ENCODE measurements at places on chromosomes 4 and X. TPM values are rescaled to one million over a fixed set of nuclear protein-coding genes. Genes with fewer than 3 reads are reported as not detected.

Gene ART3
- total RNA-seq, result not detected

DNA sequence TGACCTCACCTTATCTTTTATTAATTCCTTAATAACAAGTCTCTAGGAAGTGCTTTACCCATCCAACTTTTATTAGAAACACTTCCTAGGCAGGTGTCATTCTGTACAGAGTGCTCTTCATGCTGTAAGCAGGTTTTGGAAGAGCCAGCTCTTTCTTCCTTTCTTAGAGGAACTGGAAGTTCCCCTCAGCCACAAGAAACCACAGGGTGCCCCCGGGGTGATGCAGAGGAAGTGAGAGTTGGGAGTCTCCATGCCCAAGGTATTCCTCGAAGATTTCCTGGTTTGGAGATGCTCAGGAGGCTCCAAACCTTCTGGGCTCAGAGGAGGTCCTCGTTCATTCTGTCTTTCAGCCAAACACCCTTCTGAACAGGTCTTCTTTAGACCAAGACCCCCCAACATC, 83.8 kb downstream of the EGF start:
- H3K4me1 ChIP-seq, result peaks cover 25% of the 10 kb centered on the region
- H3K27me3 ChIP-seq, result no peaks in the 10 kb centered on the region
- no peaks in the 10 kb centered on the region for H3K36me3 ChIP-seq
- no peak overlapping the region for H3K27ac ChIP-seq

GRCh38 chr4:8434251-8435073, 6.1 kb downstream of the ACOX3 start:
- peaks cover 8% of the 10 kb centered on the region for H3K4me1 ChIP-seq
- H3K4me3 ChIP-seq, result peak overlapping the region; percentile 85
- DNase-seq, result no peak
- H3K27me3 ChIP-seq, result no peaks in the 10 kb centered on the region

DNA sequence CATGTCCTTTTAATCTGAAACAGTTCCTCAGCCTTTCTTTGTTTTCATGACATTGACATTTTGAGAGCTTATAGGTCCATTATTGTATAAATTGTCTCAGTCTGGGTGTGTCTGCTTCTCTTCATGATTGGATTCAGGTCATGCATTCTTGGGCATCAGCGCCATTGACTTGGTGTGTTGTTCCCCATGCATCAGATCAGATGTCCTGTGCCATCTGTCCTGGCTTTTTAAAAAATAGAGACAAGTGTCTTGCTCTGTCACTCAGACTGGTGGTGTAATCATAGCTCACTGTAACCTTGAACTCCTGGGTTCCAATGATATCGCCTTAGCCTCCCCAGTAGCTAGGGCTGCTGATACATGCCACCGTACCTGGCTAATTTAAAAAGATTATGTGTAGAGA, 55.7 kb downstream of the TBC1D14 start:
- no peak for DNase-seq
- H3K27me3 ChIP-seq, result no peaks in the 10 kb centered on the region
- peak overlapping the region; percentile 63 for H3K27ac ChIP-seq
- no peak overlapping the region for H3K4me3 ChIP-seq
- peaks cover 37% of the 10 kb centered on the region for H3K4me1 ChIP-seq

Gene STARD8
- total RNA-seq, result 0.13 TPM

Gene EFHC2
- total RNA-seq, result 0.08 TPM

Gene ARX
- not detected for total RNA-seq

GRCh38 chrX:57899064-57899463, 11.2 kb downstream of the ZXDA start:
- no peak overlapping the region for H3K4me3 ChIP-seq
- H3K27ac ChIP-seq, result no peak overlapping the region
- no peak for DNase-seq
- H3K36me3 ChIP-seq, result no peaks in the 10 kb centered on the region
- H3K4me1 ChIP-seq, result no peaks in the 10 kb centered on the region

GRCh38 chrX:140250391-140250790, 254.5 kb downstream of the SOX3 start:
- no peak overlapping the region for H3K27ac ChIP-seq
- H3K4me1 ChIP-seq, result no peaks in the 10 kb centered on the region
- no peaks in the 10 kb centered on the region for H3K27me3 ChIP-seq
- H3K4me3 ChIP-seq, result no peak overlapping the region
- DNase-seq, result no peak

DNA sequence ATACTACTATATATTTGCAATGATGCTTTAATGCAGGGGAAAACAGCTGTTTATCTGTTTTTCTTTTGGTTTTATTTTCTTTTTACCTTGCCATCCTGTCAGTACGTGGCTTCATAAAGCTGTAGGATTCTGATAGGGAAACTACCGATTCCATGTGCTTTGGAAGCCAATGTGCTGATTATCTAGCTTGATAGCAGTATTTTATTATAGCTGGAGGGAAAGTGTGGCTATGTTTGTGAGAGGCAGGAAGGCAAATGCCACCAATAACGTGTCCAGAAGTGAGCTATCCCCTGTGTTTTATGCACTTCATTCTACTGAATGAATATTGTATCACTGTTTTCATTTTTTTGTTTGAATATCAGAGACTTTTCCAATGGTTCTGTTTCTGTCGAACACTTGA, 43.7 kb downstream of the IL15 start:
- no peak overlapping the region for H3K27ac ChIP-seq
- H3K4me3 ChIP-seq, result no peak overlapping the region
- DNase-seq, result no peak
- no peaks in the 10 kb centered on the region for H3K27me3 ChIP-seq
- H3K4me1 ChIP-seq, result no peaks in the 10 kb centered on the region

DNA sequence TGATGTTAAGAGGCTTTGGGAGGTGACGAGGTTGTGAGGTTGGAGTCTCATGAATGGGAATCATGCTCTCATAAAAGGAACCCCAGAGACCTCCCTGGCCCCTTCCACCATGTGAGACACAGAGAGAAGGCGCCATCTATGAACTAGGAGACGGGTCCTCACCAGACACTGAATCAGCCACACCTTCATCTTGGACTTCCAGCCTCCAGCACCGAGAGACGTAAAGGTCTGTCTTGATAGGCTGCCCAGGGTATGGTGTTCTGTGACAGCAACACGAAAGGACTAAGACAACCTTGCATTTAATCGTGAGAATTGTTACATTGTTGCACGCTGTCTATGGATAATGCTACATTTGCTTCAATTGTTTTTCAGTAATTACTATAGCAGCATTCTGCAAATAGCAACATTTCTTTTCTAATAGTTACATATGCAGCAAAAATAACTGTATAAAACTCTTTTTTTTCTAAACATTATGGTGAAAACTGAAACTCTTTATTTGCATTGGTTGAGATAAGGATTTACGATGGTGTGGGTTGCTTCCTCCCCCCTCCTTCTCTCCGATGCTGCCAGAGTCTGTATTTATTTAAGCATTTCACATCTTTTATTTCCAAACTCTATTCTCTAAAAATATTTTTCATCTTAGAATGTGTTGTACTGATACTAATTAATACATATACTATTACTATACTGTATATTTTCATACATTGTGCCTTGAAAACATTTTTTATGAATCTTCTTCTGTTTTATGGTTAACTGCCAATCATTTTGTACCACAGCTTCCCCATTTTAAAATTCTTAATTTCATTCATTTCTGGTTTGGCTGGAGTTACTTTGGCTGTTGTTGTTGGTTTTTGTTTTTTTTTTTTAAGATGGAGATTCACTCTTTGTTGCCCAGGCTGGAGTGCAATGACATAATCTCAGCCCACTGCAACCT, 26.4 kb upstream of the AKAP17A start:
- H3K36me3 ChIP-seq, result no peaks in the 10 kb centered on the region
- DNase-seq, result no peak
- peaks cover 11% of the 10 kb centered on the region for H3K4me1 ChIP-seq
- H3K4me3 ChIP-seq, result peak overlapping the region; percentile 9

Gene ERAS
- not detected for total RNA-seq

- H3K36me3 ChIP-seq, result no peaks in the 10 kb centered on the region
- no peak overlapping the region for H3K4me3 ChIP-seq
- no peak overlapping the region for H3K27ac ChIP-seq
- no peak for DNase-seq
- H3K4me1 ChIP-seq, result no peaks in the 10 kb centered on the region
Measured at GRCh38 chr4:165720411-165721082, 152.5 kb upstream of the TLL1 start.

Gene CLDN22
- total RNA-seq, result not detected

- no peaks in the 10 kb centered on the region for H3K27me3 ChIP-seq
- H3K4me1 ChIP-seq, result peaks cover 7% of the 10 kb centered on the region
- DNase-seq, result no peak
- no peaks in the 10 kb centered on the region for H3K36me3 ChIP-seq
Measured at GRCh38 chrX:1336948-1337779, 579 bp downstream of the IL3RA start.

Gene TBC1D1
- total RNA-seq, result 78.8 TPM

GRCh38 chrX:126165721-126166461, at the start of gene DCAF12L2:
TSS of gene DCAF12L2 (minus strand) at chrX:126166289. CDS start at chrX:126165924, 365 bp downstream.
- H3K27ac ChIP-seq, result no peak within 1 kb of the TSS
- no peaks in the 10 kb centered on the region for H3K27me3 ChIP-seq
- no peaks in the 10 kb centered on the region for H3K36me3 ChIP-seq
- no peaks in the 10 kb centered on the region for H3K4me1 ChIP-seq
- DNase-seq, result no peak

DNA sequence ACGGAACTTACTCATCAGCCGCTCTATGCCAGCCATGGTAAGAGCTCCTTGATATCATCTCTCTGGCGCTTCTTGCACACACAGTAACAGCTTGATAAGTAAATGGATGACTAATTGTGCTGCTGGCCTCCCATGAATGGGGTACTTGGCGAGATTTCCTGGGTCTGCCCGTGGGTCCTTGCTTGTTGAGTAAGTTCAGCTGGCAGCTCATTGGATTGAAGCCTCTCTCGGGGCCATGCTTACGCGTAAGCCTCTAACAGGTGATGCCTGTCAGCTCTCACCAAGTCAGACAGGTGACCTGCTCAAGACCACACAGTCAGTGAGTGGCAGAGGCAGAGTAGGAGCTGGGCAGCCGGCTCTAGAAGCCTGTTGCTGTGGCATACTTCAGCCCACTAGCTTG, 7.7 kb downstream of the NSG1 start:
- peaks cover under 1% of the 10 kb centered on the region for H3K27me3 ChIP-seq
- H3K4me3 ChIP-seq, result no peak overlapping the region
- H3K27ac ChIP-seq, result no peak overlapping the region
- no peaks in the 10 kb centered on the region for H3K36me3 ChIP-seq
- no peak for DNase-seq

DNA sequence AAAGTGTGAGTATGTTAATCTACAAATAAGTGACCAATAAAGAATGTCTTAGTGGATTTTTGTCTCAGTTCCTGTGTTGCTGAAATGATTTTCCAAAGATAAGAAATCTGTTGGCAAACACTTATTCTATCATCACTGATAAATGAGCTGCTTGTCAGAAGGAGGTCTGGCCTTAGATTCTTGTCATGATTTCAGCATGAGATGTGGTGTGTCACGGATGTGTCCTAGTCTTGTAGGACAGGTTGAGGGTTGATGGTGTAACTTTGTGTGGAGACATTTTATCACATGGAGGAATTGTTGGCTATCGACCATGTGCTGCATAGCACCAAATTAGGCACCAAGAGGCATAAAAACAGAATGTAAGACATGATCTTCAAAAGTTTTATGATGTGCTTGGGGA, 31.8 kb upstream of the LIMCH1 start:
- no peak for DNase-seq
- no peak overlapping the region for H3K27ac ChIP-seq
- no peaks in the 10 kb centered on the region for H3K27me3 ChIP-seq
- no peaks in the 10 kb centered on the region for H3K36me3 ChIP-seq

GRCh38 chr4:2798399-2799223, 5.7 kb downstream of the SH3BP2 start:
- H3K27me3 ChIP-seq, result no peaks in the 10 kb centered on the region
- peak overlapping the region; percentile 57 for H3K27ac ChIP-seq
- no peak for DNase-seq
- peaks cover 58% of the 10 kb centered on the region for H3K4me1 ChIP-seq
- H3K4me3 ChIP-seq, result peak overlapping the region; percentile 77

Gene SSX1
- total RNA-seq, result 0.15 TPM

Gene ELOVL6
- total RNA-seq, result 13.7 TPM

DNA sequence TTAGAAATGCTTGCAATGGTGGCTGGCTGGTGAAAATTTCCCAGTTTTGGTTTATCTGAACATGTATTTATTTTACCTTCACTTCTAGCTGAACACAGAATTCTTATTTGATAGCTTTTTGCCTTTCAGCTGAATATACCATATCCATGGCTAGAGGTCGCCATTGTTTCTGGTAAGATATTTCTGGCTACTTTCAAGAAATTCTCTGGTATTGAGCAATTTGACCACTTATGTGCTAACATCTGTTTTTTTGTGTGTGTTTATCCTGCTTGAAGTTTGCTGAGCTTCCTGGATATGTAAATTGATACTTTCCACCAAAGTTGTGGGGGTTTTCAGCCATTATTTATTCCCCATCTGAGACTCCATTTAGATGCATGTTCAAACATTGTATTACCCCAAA, 75.4 kb downstream of the FBXW7 start:
- peaks cover 54% of the 10 kb centered on the region for H3K4me1 ChIP-seq
- H3K36me3 ChIP-seq, result no peaks in the 10 kb centered on the region
- no peak overlapping the region for H3K4me3 ChIP-seq
- DNase-seq, result peak; percentile 43
- peak overlapping the region; percentile 73 for H3K27ac ChIP-seq
- H3K27me3 ChIP-seq, result no peaks in the 10 kb centered on the region

DNA sequence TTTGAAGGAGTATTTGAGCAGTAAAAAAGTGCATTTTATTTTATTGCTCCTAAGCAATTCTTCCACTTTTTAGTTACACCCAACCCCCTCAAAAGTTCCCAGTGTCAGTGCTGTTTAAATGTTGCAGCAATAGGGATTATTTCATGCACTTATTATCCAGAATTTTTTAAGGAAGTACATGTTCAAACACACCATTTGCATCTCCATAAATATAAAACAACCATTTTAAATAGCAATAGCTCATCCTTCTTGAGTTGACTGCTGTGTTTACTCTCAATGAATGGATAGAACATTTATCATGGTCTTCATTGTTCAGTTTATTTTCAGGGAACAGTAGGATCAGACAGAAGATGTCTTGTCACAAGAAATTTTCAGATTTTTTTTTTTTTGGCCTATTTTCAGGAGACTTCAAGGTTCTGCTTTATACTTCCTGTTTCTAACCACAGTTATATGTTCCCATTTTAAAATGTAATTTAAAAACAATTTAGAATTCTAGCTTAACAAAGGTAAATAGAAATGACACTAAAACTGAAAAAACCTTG, 171.9 kb downstream of the TMA16 start:
- peaks cover 39% of the 10 kb centered on the region for H3K4me1 ChIP-seq
- DNase-seq, result no peak
- no peaks in the 10 kb centered on the region for H3K36me3 ChIP-seq
- no peaks in the 10 kb centered on the region for H3K27me3 ChIP-seq
- H3K4me3 ChIP-seq, result no peak overlapping the region

DNA sequence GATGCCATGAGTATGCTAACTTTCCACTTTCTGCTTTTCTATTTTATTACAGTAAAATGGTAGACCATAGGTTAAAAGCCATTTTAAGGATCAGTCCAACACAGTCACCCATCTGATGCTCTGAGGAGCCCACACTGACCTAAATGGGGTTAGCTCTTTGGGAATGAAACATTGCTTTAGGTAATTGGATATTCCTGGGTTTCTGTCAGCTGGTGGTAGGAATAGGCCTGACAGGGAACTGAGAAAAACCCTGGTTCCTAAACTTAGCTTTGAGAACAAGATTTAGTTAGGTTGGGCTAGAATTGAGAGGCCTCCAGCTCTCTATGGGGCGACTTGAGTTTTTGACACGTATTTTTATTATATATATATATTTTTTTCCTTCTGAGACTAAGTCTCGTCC, 40.4 kb downstream of the MCUB start:
- H3K27me3 ChIP-seq, result no peaks in the 10 kb centered on the region
- H3K4me3 ChIP-seq, result no peak overlapping the region
- no peaks in the 10 kb centered on the region for H3K36me3 ChIP-seq
- no peak for DNase-seq

- no peak for DNase-seq
- H3K27me3 ChIP-seq, result no peaks in the 10 kb centered on the region
- no peak overlapping the region for H3K27ac ChIP-seq
- no peak overlapping the region for H3K4me3 ChIP-seq
- H3K4me1 ChIP-seq, result no peaks in the 10 kb centered on the region
- no peaks in the 10 kb centered on the region for H3K36me3 ChIP-seq
Measured at GRCh38 chrX:133892337-133892736, 93.1 kb downstream of the GPC3 start.

All from GM12878 (cell line).